ENCODE measurements at places on chromosomes 3 and 15. TPM values are rescaled to one million over a fixed set of nuclear protein-coding genes. Genes with fewer than 3 reads are reported as not detected.
A peak's percentile ranks its signal among the peaks of the same experiment; 100 is the strongest.

MYRIP gene
- total RNA-seq = 0.53 TPM

SMAD3 gene
- total RNA-seq = 59.0 TPM

ARPP21 gene
- total RNA-seq = 1.4 TPM

MAGI1 gene
- 53.1 TPM for total RNA-seq

- no peak for DNase-seq
- no peak overlapping the region for H3K4me3 ChIP-seq
- no peaks in the 10 kb centered on the region for H3K36me3 ChIP-seq
- H3K27me3 ChIP-seq = no peaks in the 10 kb centered on the region
- no peaks in the 10 kb centered on the region for H3K4me1 ChIP-seq
Observed at GRCh38 chr3:1207904-1208303, 115.1 kb downstream of the CNTN6 start.

DNA sequence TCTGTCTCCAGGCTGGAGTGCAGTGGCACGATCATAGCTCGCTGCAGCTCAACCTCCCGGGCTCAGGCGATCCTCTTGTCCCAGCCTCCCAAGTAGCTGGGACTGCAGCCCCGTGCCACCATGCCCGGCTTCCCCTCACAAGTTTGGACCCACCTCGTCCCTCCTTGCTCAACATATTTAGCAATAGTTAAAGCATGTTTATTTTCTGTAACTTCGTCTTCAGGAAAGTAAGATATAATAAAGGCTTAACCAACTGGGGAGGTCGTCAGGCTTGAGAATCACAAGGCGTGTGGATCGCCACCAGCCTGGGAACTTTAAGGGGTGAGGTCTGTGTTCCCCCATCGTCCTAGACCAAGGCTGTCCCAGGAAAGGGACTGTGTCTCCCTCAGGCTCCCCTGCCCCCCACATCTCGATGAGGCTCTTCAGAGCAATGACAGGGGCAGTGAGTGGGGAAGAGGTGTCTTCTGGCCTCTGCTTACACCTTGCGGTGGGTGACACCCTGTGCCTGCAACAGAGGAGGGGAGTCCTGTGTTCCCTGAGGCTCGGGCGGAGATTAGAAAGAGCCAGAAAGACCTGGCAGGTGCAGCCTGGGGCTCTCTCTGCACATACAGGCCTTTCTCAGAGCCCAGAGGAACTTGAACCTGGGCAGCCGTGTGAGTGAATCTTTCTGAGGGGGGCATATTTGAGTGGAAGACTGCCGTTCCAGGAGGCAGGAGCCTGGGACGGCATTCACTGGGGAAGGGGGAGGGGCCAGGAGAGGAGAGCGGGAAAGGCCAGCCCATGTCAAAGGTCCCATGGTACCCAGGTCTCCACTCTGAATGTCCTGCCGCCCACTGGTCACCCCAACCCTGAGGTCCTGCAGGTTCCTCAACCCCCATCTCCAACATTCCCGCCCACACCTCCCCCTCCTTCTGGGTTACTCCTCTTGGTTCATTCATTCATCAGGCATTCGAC, 152.3 kb downstream of the SMAD6 start:
- no peaks in the 10 kb centered on the region for H3K36me3 ChIP-seq
- H3K27ac ChIP-seq = peak overlapping the region; percentile 52
- no peak overlapping the region for H3K4me3 ChIP-seq
- H3K27me3 ChIP-seq = peaks cover 3% of the 10 kb centered on the region
- peak; percentile 58 for DNase-seq
- peaks cover 23% of the 10 kb centered on the region for H3K4me1 ChIP-seq

GRCh38 chr3:11201251-11202019, 47.1 kb downstream of the HRH1 start:
- no peak overlapping the region for H3K27ac ChIP-seq
- peaks cover 10% of the 10 kb centered on the region for H3K4me1 ChIP-seq
- H3K4me3 ChIP-seq = no peak overlapping the region

DNA sequence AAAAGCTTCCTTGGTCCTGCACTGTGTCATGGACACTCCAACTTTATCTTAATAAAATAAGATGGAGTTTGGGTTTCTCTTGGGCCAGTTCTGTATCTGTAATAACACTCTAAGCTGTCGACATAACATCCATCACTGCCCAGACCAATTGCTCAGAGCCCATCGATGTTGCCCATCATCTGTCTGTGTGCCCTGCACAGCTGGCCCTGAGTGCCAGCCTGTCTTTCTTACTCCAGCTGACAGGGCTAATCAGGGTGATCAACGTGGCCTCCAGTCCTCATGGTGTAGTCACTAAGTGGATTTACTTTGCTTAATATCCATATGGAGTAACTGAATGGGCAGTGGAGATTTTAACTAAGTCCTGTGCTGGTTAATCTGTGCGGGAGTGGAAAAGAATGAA, 419.8 kb upstream of the TPM1 start:
- H3K27ac ChIP-seq = no peak overlapping the region
- DNase-seq = no peak
- peaks cover 3% of the 10 kb centered on the region for H3K36me3 ChIP-seq
- H3K4me1 ChIP-seq = peaks cover 49% of the 10 kb centered on the region
- no peaks in the 10 kb centered on the region for H3K27me3 ChIP-seq

- H3K27me3 ChIP-seq = peaks cover 3% of the 10 kb centered on the region
- H3K4me1 ChIP-seq = peaks cover 24% of the 10 kb centered on the region
- no peak overlapping the region for H3K4me3 ChIP-seq
Observed at GRCh38 chr3:119628390-119628789, 30.7 kb downstream of the PLA1A start.

DNA sequence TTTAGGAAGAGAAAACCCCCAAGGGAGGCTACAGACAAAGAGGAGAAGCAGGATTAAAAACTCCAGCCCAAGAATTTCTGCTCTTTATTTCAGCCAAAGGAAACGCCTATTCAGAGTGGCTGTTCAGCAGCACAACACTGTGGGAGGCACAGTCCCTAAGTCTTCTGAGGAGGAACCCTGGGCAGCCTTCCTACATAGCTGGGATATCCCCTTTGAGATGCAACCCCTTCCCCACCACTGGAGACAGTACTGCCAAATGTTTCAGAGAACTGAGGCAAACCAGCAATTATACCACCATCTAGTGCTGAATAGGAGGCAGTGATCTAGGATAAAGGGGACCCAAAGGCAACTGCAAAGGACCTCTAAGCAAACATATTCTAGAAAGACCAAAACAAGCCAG, 168.1 kb downstream of the VPS13C start:
- no peak for DNase-seq
- no peaks in the 10 kb centered on the region for H3K4me1 ChIP-seq
- H3K27ac ChIP-seq = no peak overlapping the region
- no peaks in the 10 kb centered on the region for H3K27me3 ChIP-seq
- no peak overlapping the region for H3K4me3 ChIP-seq

DNA sequence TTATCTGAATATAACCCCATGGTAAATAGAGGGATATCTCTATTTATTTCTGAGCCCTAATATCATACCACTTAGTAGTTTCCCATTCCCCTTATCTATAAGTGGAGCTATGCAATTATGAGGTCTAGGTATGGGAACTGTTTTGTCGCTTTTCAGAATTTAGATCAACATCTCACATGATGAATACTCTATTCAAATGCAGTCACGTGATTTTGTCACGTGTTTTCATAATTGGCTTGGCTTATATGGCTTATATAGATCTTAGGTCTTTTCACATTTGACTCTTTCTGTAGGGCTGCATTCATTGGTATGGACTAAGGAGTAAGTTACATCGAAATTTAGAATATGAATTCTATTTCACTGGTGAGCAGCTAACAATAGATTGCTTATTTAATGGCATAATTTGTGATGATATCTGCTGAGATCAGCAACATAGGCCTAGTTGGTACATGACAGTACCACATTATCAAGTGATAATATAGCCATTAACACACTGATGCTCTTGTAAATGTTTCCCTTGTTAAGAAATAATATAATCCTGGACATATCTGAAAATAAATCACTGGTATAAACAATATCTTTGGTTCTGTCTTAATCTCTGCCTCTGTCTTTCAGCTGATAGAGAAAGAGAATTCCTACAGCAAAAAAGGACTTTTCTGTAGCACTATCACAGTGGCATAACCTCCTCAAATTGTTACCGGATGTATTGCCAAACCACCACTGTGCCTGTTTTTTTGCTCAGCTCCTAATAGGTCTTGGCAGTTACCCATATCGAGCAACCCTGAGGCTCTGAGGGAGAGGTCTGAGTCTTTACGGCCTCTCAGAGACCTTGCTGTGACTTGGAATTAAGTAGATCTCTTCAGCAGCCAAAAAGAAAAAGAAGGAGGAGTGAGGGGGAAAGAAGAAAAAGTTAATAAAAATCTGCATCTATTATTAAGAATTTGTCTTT, 357.1 kb downstream of the ZPLD1 start:
- peaks cover 8% of the 10 kb centered on the region for H3K4me1 ChIP-seq
- no peak overlapping the region for H3K4me3 ChIP-seq
- H3K36me3 ChIP-seq = no peaks in the 10 kb centered on the region
- no peak overlapping the region for H3K27ac ChIP-seq

GRCh38 chr3:46102059-46102779, 74.9 kb upstream of the XCR1 start:
- no peak overlapping the region for H3K4me3 ChIP-seq
- no peak overlapping the region for H3K27ac ChIP-seq
- DNase-seq = no peak
- peaks cover 3% of the 10 kb centered on the region for H3K27me3 ChIP-seq

DNA sequence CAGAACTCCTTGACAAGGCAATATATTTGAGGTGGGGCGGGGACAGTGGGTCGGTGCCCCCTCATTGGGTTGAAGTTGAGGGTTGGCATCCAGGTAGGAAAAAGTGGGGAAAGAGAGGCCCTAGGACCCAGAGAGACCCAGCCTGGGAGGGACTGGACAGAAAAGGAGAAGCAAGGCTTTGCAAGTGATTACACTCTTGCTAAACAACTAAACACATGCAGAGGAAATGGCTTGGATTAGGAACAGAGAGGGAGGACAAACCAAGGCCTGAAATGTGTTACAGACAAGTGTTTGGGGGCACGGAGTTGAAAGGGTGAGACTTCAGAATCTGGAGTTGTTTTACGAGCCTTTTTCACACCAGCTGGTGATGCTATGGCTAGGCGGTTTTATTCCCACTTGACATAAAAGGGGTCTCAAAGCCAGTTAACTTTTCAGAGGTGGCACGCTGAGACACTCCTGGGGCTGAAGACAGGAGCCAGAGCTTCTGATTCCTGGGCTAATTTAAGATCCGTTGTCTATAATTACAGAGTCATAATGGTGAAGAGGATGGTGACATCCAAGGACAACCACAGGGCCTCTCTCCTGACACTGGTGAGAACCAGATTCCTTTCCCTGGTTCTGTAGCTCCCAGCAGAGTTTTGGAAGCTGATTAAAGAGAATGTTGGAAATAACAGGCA, 7.7 kb upstream of the KCTD6 start:
- no peak overlapping the region for H3K4me3 ChIP-seq
- H3K4me1 ChIP-seq = peaks cover 35% of the 10 kb centered on the region
- H3K27ac ChIP-seq = no peak overlapping the region
- DNase-seq = no peak
- no peaks in the 10 kb centered on the region for H3K36me3 ChIP-seq

DNA sequence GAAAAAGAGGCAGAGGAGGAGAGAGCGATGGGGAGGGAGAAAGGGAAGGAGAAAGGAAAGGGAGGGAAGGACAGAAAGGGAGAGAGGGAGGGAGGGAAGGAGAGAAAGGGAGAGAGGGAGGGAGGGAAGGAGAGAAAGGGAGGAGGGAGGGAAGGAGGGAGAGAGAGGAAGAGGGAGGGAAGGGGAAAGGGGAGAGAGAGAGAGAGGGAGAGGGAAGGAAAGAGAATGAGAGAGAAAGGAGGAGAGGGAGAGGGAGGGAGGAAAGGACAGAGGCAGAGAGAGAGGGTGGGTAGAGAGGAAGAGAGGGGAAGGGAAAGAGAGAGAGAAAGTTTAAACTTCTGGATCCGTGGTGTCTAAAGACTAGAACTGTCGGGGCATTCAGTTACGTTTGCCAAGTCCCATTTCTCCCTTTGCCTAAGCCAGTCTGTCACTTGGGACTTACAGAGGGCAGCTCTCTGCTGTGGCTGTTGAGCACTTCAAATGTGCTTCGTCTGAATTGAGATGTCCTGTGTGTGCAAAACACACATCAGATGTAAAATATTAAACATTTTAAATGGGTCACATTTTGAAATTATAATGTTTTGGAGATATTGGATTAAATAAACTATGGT, 62.6 kb downstream of the PLXNA1 start:
- peaks cover 15% of the 10 kb centered on the region for H3K4me1 ChIP-seq
- no peaks in the 10 kb centered on the region for H3K36me3 ChIP-seq
- no peak overlapping the region for H3K27ac ChIP-seq
- H3K27me3 ChIP-seq = no peaks in the 10 kb centered on the region
- no peak for DNase-seq

GRCh38 chr15:31337352-31338031, 10.9 kb downstream of the KLF13 start:
- peak overlapping the region; percentile 56 for H3K27ac ChIP-seq
- H3K36me3 ChIP-seq = no peaks in the 10 kb centered on the region
- DNase-seq = no peak
- H3K4me3 ChIP-seq = no peak overlapping the region
- peaks cover 22% of the 10 kb centered on the region for H3K4me1 ChIP-seq
- H3K27me3 ChIP-seq = no peaks in the 10 kb centered on the region
